ENCODE measurements at places on chromosomes 6 and 20.

DNA sequence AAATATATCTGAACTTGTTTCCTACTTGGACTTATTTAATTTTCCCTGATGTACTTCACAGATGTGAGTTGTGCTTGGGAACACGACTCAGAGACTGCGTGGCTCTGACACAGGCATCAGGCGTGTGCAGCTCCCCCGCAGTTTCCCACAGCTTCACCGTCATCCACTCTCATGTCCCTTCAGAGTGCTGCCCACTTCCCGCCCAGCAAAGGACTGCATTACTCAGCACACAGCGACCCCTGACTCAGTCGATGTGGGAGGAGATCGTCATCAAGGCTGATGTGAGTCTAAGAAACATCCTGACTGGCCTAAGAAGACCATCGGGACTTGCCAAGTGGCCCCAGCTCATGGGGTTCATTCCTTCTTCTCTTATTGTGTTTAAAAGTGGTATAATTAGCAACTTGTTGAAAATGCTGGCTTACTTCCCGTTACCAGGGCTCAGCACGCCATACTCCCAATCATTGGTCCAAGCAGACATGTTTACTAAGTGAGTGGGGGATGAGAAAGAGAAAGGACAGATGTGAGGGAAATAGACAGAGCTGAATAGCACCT is 539.4 kb upstream of the JARID2 start:
- no peak for DNase-seq

DNA sequence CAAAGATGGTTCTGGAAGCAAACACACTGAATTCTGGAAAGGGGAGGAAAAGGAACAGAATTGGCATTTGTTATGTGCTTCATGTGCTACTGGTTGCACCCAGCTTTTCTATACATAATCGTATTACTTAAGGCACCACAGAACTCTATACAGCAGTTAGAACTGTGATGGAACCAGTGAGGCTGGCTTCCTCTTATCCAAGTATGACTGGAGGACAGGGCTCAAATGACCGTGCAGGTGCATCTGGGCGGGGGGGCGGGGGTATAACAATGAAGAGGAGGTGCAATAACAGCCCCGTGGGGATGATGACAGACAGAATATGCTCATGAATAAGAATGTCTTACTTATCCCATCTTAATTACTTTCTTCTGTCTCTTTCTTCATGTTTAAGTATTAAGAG is 144.2 kb downstream of the BTBD9 start:
- no peak for DNase-seq

DNA sequence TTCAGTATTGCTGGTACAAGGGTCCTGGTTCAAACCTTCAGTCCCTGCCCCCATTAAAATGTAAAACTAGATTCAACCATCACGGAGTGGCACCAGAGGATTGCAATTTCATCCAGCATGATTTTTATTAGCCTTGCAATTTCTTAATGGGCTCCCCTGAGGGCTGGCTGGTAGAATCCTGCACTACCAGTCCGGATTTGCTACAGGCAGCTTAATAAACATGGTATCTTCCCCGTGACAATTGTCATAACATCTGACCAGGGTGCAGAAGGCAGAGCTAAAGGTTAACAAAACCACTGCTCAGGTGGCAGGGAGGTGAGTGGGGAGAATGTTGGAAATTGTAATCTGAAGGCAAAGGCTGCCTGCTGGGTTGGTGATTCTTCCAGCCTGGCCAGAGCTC is 94.5 kb downstream of the PKHD1 start:
- no peak for DNase-seq

- no peak for DNase-seq
Measured at GRCh38 chr6:26217714-26218075, 130.5 kb downstream of the HFE start.

- no peak for DNase-seq
Measured at GRCh38 chr6:97437087-97437486, 154.1 kb upstream of the MMS22L start.

DNA sequence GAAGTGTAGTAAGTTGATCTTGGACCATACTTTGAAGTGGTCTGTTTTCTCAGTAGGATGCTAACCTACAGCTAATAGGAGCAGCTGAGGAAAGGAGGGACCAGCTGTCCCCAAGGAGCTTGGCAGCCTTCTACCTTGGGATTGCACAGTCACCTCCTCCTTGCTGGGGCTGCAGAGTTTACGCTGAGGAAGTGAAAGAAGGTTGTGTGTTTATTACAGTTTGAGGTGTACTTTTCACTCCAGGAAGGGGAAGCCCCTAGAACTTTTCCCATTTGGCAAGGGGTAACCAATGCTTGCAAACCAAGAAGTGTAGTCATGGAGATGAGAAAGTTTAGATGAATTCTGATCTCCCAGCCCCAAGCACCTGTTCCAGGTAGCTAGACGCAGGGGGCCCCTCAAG is 58.8 kb downstream of the BMP6 start:
- DNase-seq = no peak

DNA sequence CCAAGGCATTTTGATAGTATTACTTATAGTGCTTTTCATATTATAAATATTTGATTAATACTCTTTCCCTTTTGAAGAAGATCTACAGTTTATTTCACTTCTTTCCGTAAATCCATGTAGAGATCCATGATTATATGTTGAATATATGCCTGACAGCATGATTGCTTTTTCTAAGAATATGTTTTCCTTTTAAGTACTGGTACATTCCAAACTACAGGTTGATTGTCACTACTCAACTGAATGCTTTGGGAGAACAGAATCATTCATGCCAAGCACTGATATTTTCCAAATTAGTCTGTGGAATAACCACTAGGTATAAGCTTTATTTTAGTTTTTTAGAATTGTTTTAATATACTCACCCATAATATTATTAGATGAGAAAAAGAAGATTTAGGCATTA is 330.2 kb downstream of the BCKDHB start:
- DNase-seq = no peak

- no peak for DNase-seq
Measured at GRCh38 chr6:36243562-36244212, 26.2 kb upstream of the PNPLA1 start.

GRCh38 chr20:61806314-61806713 is 259.4 kb downstream of the TAF4 start:
- no peak for DNase-seq

- DNase-seq = no peak
Measured at GRCh38 chr20:63163596-63164483, 52.1 kb downstream of the YTHDF1 start.

DNA sequence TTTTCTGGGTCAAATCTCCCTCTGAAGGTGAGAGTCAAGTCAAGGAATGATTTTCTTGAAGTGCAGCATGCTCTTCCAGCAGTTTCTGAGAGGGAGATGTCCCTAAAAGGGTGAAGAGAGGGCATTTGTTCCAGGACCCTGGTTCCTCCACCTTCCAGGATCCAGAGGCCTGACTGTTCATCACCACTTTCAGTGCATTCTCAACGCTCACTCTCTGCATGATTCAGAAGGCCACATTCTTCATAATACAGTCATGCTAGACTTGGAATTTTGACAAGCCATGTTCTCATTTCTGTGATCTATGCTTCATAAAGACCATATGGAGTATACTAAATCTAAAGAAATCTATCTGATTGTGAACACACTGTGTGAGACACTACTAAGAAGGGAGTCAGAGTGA is 85.1 kb downstream of the PDE7B start:
- DNase-seq = no peak

GRCh38 chr6:11368264-11368663 is 135.8 kb upstream of the NEDD9 start:
- DNase-seq = no peak

DNA sequence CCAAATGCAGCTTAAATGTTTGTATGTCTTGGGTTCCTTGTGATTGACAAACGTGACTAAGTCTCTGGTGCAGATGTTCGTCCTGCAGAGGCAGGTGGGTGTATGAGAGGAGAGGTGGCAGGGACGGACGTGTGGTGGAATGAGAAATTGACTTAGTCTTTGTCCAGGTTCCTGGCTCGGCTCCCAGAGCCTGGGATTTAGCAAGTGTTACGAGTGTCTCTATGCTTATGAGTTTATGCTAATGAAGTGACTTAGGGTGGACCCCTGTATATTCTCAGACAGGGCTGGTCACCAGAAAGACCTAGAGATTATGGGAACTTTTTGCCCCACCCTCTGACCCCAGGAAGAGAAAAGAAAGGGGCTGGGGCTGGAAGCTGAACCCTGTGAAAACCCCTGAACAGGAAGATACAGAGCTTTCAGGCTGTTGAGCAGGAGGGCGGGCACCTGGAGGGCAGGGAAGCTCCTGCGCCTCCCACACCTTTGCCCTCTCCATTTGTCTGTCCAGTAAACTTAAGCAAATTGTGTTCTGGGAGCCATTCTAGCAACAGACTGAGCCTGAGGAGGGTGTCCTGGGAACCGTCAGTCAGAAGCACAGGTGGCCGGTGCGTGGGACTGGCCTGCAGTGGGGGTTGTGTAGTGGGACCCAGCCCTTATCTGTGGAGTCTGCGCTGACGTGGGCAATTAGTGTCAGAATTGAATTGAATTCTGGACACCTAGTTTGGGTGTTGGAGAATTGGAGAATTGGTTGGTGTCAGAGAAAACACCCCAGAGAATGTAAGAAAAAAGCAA is 362.1 kb downstream of the CDH4 start:
- no peak for DNase-seq

DNA sequence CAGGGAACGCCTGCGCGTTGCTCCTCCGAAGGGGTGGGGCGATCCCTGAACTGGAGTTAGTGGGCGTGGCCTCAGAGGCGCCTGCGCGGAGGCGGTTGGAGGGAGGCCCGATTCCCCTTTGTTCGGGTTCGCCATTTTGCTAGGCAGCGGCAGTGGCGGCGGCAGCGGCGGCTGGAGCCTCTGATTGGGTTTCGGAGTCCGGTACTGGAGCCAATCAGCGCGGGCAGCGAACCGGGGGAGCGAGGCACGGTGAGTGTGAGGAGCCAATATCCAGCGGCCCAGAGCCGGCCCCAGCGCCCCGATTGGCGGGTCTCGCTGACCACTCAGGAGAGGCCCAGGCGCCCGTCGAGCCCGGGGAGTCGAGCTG is at the start of gene NFYA:
Gene NFYA (plus strand): TSS at position 139 of the 367 bp plus-strand sequence. CDS start 6,116 bp downstream, outside the sequence.
- peak; percentile 83 for DNase-seq

GRCh38 chr20:55258559-55258958 is 746.8 kb downstream of the CBLN4 start:
- DNase-seq = no peak

GRCh38 chr20:62141043-62141396 is 2.2 kb downstream of the PSMA7 start:
- no peak for DNase-seq

- DNase-seq = no peak
Measured at GRCh38 chr6:27472182-27472616, 706 bp downstream of the ZNF184 start.

DNA sequence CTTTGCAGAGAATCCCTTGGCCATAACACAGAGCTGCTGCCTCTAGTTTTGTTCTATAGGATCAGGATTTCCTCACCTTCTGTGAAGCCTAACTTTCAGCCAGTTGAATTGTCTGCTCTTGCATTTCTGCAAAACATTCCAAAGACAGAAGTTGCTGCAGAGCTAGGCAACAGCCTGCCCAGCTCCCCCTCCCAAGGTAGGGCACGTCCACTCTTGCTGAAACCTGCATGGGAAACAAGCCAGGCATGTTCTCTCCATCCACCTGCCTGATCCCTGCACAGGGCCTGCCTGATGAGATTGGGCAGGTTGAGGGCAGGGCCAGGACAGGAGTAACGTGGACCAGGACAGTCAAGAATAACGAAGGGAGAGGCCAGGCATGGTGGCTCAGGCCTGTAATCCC is 58.9 kb upstream of the NAA20 start:
- no peak for DNase-seq

DNA sequence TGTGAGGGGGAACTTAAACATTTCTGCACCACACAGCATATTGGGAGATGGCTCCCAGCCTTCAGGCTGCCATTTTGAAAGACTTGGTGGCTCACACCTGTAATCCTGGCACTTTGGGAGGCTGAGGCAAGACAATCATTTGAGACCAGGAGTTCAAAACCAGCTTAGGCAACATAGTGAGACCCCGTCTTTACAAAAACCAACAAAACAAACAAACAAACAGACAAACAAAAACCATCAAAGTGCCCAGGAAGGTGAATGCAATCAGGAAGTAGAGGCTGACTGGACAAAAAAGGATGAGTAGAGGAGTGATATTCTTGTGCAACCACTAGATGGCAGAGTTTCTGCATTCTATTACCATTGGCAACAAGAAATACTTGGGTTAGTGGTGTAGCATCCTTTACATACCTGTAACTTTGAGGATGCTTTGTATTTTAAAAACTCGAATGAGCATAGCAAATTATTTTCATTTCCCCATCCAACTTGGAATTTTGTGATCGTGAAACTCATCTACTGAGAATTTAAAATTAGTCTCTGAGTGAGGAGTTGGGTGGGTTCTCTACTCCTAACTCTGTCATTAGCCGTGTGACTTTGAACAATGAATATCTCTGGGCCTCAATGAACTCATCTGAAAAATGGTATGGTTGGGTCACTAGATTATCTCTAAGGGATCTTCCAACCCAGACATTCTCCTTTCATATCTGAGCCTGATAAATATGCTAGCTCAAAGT is 84.4 kb downstream of the CRYBG1 start:
- DNase-seq = no peak

- DNase-seq = no peak
Measured at GRCh38 chr6:18343741-18344140, 43.4 kb upstream of the RNF144B start.

DNA sequence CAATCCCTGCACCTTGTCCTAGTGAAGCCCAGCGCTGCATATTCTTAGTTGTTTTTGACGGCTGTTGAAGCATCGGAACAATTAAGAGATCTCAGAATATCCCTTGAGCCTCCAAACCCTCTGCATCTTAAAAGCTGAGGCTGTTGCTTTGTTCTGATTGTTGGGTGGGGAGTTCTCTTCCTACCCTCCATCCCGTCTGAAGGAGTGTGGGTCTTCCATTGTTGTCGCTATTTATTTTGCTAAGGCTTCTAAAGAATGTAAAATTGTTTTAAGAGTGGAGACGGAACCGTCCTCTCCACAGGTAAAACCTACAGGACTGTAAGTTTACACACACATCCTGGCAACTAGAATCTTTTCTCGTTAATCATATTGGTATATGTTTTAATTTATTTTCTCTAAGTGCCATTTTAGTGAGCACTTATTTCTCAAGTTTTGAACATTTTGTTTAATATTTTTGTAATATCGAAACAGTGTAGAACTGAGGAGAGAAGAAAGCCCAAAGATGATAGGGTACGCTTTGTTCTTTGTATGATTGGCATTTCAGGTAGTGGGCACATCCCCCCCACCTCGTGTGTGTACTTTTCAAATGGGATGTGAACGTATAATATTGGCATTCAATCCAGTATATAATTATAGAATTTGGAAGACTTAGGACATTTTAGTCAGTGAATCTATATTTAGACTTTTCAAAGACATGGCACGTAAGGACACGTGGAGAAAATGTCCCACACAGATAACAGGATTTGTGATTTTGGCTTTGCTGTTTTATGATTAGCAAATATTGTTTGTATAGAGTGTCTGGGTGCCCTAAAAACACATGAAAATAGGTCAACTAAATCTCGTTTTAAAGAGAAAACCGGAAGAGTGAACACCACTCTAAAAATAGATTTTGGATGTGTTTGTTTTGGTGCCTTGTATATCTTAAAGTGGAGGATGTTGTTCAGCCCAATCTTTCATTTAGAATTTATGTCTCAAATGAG is 1.3 kb downstream of the RNF146 start:
- DNase-seq = no peak
